ENCODE measurements at places on chromosomes 2 and 18.

DNA sequence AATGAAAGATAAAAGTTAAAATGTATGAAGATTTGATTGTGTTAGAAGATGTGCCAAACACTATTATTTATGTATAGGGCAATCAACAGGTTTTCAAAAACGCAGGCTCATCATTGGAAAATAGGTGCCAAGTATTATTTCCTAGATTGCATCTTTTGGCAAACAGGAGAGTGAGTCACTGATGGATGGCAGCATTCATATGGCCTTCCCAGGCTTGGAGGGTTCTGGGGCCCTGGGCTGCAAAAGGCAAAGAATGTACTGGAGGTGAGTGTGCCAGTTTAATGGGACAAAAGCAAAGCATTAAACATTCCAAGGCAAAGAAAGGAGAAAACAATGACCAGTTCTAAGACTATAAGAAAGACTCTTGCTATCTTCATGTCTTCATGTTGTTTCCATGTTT lies 379.4 kb downstream of the RIT2 start:
- DNase-seq = no peak

DNA sequence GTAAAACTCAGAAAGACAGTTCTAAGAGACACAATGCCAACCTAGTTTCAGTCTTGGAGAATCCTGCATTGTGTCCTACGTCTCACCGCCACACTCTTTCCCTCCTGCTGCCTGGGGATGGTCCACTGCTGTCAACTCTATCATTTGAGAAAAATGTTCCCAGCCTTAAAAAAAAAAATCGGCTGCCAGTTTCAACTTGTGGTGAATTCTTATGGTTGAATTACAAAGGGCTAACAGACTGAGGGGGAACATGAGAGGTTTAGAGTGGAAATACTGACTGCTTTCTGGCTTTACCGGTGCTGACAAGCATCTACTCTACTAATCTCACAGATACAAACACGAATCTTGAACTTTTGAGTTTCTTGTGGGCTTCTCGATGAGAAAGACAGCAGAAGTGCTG lies 74.0 kb downstream of the NAB1 start:
- DNase-seq = no peak

GRCh38 chr2:68050353-68050752 lies 12.5 kb downstream of the C1D start:
- DNase-seq = no peak

DNA sequence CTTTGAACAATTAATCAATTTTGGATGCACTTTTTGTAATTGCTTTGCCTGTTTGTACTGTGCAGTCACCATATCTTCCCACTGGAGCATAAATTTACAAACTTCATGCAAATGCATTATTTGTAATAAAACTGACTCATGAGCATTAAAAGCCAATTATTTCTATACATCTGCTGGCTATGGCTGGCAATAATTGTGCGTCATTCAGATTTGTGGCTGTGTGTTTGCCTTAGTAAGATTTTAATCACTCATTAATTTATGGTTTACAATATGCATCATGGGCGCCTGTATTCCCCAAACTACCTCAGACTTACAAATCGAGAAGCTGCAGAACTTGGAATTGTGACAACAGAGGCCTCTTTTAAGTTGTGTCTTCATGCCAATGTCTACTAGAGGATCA lies 132.4 kb upstream of the TRIB2 start:
- no peak for DNase-seq

DNA sequence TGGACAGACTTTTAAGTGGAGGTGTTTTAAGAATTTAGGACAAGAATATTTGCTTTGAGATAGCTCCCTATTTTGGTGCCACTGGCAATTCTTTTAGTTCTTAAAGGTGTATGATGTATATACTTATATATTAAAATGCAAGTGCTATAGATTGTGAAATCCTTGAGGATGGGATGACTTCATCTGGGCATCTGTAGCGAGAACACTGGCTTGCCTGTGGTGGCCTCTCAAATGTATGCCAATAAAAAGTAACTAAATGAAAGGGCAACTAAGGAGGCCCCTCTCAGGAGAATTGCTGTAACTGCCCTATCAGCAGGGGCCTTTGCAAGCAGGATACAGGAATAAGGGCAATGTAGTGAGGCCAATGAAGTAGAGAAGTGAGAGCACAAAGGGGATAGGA lies 2.6 kb upstream of the THUMPD2 start:
- DNase-seq = no peak

DNA sequence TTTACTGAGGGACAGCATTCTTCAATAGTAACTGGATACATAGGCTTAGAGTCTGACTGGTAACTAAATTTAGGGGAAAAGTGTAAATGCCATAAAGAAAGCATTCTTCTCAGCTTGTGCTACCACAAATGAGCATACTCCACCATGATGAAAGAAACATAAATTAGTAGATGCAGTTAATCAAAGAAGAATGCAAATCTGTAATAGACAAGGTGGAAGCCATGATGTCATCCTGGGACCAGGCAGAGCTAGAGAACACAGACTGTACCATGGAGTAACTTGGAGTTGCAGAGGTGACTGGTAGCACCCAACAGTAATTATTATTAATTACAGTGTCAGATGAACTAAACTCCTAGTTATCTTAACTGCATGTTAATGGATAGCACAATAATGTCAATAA lies 51.7 kb downstream of the RBKS start:
- no peak for DNase-seq

DNA sequence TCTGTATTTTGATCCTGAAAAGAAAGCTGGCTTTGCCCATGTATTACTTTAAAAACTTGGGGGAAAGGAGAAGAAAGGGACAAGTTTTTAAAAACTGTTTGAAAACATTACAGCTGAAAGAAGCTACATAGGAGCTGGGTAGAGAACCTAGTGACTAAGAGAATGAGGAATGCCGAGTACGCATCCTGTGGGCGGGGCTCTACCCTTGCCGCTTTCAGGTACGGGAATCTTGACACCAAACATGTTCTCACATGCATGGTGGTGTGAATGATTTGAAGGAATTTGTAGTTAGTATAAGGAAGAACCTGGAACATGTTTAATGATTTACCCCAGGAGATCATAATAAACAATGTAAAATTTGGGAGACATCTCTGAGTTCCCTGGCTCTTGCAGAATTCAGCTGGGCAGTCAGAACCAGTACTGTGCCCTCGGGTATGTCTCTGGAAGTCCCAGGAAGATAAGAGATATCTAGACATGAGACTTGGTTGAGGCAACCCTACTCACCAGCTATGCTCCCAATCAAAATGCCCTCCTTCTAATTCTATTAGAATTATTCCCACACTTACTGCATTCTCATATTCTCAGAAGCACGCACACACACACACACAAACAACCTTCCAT lies 16.5 kb upstream of the TGFA start:
- peak; percentile 82 for DNase-seq

- no peak for DNase-seq
Observed at GRCh38 chr2:48126162-48126561, 219.9 kb upstream of the FBXO11 start.

GRCh38 chr2:113069676-113070605 lies 2.2 kb downstream of the IL1F10 start:
- peak; percentile 55 for DNase-seq

GRCh38 chr2:240731178-240731545 lies 39.5 kb downstream of the AQP12A start:
- no peak for DNase-seq

DNA sequence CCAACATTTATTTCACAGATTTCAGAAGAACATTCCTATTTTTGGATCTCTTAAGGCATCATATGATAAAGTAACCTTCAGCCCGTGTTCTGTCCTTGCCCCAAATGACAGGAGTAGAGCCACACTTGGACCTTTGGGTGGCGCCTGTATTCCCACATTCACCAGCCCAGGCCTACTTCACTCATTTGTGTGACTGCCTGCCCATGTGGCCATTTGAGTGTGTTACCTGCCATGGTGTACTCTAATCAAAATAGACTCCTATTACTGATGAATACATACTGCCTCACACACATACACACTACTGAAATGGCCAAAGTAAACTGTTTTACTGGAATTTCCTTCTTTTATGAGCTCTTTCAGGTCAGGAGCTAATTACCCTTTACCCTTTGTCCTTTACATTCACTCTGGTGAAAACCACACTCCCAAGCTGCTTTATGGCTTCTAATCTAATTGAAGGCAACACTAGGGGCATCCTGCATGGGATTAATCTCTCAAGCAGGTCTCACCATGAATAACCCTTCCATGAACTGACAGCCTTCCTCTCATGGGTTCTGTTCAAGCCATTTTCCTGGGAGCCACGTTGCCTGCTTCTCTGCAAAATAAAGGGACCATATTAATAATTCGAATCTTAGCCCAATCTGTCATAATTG lies 271.0 kb upstream of the GALNT5 start:
- DNase-seq = no peak
